ENCODE measurements at places on chromosomes 5 and 9.

- no peak for DNase-seq
Measured at GRCh38 chr9:134991808-134992754, 74.4 kb upstream of the FCN1 start.

GRCh38 chr9:128898382-128898781 is 16.4 kb downstream of the LRRC8A start:
- DNase-seq: no peak

GRCh38 chr5:1961952-1962595 is 79.3 kb upstream of the IRX4 start:
- DNase-seq: no peak

- no peak for DNase-seq
Measured at GRCh38 chr9:95907794-95908193, 32.3 kb downstream of the ERCC6L2 start.

- DNase-seq: no peak
Measured at GRCh38 chr9:93598647-93599241, 22.4 kb downstream of the PHF2 start.

GRCh38 chr9:97987487-97987886 is 4.3 kb downstream of the ANP32B start:
- no peak for DNase-seq

- no peak for DNase-seq
Measured at GRCh38 chr5:91538179-91538578, 155.1 kb upstream of the ARRDC3 start.
